ENCODE measurements at places on chromosomes 12 and 14.

DNA sequence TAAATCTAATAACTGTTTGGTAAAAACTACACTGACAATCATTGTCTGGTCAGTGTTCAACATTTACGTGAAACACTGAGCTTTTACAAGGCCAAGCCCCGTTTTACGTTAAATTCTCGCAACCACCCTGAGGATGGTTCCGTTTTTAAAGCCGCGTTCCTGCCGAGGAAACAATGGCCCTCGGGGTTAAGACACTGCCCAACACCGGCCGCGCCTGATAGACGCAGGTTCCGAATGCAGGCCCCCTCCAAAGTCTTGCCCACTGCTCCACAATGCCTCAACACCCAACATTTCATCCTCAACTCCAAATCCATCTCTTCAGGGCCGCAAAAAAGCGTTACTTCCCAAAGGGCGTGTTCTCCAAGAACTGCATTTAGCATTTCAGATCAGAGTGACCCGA is 953 bp upstream of the SNRPF start:
- DNase-seq: no peak

GRCh38 chr12:49556391-49557186 is 11.4 kb downstream of the MCRS1 start:
- no peak for DNase-seq

- DNase-seq: no peak
These were observed 37.6 kb downstream of the ATG14 start for GRCh38 chr14:55373784-55374705.

DNA sequence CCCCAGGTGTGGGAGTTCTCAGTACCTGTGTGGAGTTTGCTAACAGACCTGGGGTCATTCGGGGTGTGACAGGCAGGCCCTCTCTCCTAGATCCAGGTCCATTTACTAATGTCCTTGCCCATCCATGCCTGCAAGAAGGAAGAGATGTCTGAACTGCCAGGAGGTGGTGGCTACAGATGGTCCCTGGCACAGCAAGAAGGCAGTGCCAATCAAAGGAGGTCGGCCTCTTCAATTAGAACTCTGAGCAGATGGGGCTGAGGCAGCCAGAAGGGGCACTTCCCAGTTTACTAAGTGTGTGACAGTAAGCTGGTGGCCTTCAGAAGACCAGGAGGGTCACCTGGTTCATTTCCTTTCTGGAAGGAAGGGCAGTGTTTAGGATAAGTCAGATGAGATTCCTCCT is 202.5 kb downstream of the CACNA1C start:
- DNase-seq: no peak

DNA sequence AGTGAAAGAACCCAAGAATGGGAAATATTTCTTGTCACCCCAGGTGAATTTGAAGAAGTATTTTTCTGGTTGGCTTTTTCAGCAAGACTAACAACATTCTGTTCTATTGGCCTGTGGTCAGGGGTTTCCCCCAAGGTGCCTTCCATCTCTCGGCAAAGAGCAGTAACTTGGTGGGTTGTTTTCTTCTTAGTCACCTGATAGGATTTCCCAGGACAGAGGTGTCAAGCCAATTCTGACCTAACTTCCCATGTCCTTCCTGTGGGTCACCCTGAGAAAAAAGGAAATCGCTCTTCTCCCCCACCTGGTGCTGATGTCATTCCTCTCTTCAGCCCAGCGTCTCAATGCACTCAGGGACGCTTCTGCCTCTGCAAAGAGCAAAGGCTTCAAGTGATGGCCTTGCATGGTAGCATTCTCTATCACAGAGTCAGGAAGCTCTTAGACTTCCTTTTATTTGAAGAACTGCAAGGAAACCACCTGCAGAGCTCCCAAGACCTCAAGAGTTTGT is 16.1 kb upstream of the IFNG start:
- peak; percentile 10 for DNase-seq

DNA sequence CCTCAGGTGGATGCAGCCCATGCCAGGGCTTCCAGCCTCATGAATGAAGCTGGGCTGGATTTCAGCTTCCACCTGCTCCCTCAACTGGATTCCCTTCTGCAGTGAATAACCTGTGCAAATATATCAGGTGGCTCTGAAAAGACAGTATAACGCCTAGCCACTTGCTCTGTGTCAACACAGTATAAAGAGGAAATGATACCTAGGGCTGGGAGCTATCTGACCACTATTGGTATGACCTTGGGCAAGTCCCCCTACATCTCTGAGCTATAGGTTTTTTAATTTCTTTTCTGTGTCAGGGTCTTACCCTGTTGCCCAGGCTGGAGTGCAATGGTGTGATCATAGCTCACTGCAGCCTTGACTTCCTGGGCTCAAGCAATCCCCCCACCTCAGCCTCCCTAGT is 19.8 kb downstream of the ISM2 start:
- no peak for DNase-seq

DNA sequence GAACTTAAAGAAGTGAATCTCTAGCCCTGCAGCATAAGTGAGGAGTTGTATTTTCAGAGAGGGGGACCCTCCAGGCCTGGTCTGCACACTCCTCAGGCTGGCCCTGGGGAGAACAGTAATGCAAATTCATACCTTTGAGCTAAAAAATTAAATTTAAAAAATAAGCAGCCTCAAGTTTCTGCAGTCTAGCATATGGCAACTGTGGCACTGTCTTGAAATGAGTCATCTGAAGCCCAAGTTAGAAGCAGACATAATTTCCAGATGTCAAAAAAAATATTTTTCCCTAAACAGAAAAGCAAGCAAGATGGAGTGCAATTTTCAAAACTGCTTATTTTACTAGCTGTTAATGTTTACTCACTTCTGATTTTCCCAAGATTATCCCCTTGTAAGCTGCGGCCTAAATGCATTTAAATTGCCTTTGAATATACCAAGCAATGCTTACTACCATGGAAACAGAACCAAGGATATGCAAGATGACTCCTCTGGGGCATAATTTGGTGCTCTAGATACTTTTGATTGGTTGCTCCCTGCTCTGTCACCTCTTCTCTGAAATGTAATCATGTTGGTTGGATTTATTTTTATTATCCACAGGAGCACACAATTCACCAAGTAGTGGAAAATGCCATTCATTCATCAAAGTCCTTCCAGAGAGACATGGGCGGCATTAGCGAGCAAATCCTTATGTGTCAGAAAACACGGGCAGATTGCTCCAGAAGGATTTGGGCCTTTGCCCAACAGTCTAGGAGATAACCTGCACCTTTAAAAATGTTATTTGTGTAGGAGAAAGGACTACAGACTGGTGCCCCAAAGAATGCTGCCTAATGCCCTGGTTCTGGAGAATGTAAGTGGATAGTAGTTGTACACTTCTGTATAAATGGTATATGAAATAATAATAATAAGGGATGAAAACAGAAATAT is 25.0 kb upstream of the DHRS7 start:
- DNase-seq: no peak

GRCh38 chr12:18546399-18546798 is 191.4 kb downstream of the PLCZ1 start:
- DNase-seq: no peak

DNA sequence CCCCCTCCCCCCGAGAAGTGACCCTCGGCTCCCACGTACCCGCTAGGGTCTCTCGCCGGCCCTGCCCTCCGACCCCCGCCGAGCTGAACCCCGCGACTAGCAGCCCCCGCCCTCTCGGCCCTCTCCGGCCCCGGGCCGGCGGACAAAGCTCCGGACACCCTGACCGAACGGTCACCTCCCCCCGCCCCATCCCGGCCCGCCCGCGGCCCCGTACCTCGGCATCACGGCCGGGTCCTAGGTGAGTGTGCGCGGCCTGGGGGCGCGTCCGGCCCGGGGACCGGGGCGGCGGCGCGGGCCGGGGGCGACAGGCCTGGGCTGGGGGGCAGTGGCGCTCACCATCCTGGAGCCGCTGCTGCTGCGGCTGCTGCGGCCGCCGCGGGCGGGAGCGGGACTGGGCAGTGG is at the start of gene FIGNL2:
TSS of gene FIGNL2 (minus strand) at position 393 of the 402 bp plus-strand sequence. CDS start 26,305 bp downstream, outside the sequence.
- no peak for DNase-seq

- no peak for DNase-seq
These were observed 56.5 kb downstream of the PRIMA1 start for GRCh38 chr14:93731753-93732152.

DNA sequence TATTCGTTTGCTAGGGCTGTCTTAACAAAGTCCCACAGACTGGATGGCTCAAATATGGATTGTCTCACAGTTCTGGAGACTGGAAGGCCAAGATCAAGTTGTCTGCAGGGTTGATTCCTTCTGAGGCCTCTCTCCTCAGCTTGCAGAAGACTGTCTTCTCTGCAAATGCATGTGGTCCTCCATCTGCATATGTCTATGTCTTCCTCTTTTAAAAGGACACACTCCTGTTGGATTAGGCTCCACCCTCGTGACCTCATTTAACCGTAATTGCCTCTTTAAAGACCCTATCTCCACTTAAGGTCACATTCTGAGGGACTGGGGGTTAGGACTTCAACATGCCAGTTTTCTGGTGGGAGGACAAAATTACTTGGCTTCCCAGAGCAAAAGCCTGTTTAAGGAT is 123.3 kb downstream of the SLC38A6 start:
- DNase-seq: no peak

DNA sequence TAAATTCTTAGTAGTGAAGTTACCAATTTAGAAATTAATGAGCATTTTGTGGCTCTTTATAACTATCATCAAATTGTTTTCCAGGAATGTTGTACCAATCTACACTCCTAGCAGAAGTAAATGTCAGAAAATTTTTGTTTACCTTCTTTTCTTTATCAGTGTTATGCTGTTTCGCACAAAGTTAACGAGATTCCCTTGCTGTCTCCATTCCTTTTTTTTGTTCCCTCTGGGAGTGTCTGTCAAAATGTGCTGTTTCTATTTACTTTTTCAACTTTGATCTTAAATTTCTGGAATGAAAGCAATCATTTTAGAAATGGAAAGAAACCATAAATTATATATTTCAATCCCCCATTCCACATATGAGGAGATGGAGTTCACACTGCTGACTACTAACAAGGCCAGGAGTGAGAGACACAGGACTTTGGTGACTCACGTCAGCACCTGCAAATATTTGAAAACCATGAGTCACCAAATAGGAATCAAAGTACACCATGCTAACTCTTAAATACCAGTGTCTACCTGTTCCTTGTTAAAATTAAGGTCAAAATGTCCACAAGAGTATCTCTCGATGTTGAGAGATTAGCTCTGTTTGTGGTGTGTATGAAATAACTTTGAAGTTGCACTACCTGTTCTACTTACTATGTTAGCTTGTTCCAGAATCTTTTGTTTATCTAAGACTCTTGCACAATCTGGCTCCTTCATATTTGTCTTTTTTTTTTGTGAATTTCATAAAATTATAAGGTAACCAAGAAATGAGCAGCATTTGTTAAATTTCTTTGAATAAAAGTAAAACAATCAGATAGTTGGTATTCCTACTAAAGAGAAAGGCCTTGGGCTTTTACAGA is 106.0 kb downstream of the RMST start:
- no peak for DNase-seq

DNA sequence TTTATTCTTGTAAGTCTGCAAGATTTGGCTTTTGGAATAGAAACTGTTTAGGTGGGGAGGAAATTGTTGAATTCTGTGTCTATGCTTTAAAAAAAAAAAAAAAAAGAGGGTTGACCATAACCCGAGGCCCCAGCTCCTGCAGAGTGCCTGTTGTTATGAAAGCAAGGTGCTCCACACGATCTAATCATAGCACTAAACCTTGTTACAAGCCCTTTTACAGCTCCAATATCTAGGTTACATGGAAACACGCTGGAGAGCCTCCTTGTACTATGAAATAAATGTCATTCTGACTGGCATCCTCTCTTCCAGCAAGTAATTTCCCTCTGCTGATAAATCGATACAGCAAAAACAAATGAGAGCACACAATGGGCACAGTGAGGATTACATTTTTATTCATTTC is 303.1 kb upstream of the SOX5 start:
- DNase-seq: no peak

DNA sequence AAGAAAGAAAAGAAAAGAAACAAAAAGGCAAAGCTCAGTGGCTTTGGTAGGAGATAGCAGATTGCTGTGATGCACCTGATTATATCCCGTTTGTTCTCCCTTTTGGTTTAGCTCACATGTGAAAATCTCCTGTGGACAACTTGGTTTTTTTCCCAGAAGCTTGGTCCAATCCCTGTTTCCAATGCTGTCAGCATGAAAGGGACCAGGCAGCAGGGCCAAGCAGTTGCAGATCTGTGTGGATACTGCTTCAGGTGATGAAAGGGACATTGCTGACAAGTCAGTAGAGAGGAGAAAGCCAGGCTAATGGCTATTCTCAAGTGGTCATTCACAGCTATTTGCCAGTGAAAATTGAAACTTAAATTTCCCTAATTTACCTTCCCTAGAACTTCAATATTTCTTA is 18.8 kb upstream of the SLCO1A2 start:
- no peak for DNase-seq

DNA sequence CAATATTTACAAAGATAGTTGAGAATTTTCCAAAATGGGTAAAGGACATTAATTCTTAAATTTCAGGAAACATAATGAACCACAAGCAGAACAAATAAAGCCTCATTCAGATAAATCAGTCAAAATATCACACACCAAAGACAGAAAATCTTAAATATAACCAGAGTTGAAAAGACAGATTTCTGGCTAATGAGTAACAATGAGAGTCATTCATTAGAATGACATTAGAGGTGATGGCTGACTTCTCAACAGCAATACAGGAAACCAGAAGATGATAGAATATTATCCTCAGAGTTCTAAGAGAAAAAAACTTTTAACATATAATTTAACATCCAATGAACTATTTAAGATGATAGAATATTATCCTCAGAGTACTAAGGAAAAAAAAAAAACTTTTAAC is 124.2 kb downstream of the DENND5B start:
- no peak for DNase-seq

DNA sequence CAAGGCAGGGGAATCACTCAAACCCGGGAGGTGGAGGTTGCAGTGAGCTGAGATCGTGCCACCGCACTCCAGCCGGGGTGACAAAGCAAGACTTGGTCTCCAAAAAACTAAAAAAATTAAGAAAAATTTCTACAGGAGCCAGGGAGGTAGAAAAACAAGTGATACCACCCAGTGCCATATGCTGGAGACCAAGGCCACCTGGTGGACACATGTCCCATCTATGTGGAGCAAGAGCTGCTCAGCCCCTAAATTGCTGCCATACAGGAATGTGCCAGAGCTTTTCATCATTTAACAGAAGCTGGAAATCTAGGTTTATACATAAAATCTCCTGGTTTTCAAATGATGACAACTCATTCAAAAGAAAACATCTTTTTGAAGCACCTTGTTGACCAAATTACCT is 61.4 kb upstream of the ELK3 start:
- DNase-seq: no peak

- DNase-seq: no peak
These were observed 84.8 kb downstream of the RBM19 start for GRCh38 chr12:113880988-113881962.

DNA sequence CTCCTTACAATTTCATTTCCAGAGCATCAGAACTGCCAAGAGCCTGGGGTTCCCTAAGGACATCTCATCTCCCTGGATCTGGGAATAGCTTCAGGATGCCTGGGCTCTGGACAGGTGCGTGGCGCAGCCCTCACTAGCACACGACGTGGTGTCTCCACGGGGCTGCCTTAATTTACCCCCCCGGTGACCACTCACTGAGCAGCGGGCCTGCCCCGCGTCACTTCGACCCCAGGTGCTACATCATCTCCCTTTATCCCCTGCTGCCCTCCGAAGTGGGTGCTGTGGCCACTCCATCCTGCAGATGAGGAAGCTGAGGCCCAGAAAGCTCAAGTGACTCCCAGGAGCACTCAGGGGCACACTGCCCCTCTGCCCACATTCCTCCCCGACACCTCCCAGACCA is 177.8 kb upstream of the SFSWAP start:
- no peak for DNase-seq

All from stimulated activated CD8-positive, alpha-beta memory T cell treated with anti-CD3 and anti-CD28 coated beads, Interleukin-15, amount 100 ng/mL, for 1 hour (primary cell).